ENCODE measurements at places on chromosomes 4 and X. TPM values are rescaled to one million over a fixed set of nuclear protein-coding genes. Genes with fewer than 3 reads are reported as not detected.

The HELT gene
- not detected for total RNA-seq

The CYBB gene
- not detected for total RNA-seq

The STPG2 gene
- not detected for total RNA-seq

The ALB gene
- total RNA-seq: not detected

The HNRNPD gene
- 42.8 TPM for total RNA-seq

The IL3RA gene
- total RNA-seq: not detected

The ABCG2 gene
- total RNA-seq: 12.8 TPM

The NPFFR2 gene
- total RNA-seq: not detected

The ARHGAP24 gene
- 0.67 TPM for total RNA-seq

DNA sequence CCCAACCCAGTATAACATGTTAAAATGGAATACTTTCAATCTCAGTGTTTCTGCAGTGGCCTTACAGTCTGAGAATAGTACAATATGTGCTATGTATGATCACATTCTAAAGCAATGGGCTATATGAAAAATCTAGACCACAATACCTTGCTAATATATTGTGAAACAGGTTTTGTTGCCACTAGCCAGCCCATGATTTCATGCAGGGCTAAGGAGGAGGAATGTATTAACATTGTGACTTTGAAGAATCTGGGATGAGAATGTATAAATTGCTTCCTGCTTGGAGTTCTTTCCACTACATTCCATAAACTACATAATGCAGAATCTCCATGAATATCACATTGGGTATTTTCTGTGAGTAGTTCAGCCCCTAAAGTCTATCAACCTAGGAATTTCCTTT, 935.4 kb upstream of the GRIA3 start:
- DNase-seq: no peak

- no peak for DNase-seq
These were observed 28.2 kb upstream of the CENPU start for GRCh38 chr4:184762100-184762499.

- DNase-seq: no peak
These were observed 737.7 kb downstream of the NLGN4X start for GRCh38 chrX:5490786-5491563.

GRCh38 chr4:31026256-31026655, 306.1 kb downstream of the PCDH7 start:
- DNase-seq: no peak

GRCh38 chr4:1871471-1872021, 353 bp downstream of the NSD2 start:
- no peak for DNase-seq

- DNase-seq: no peak
These were observed 15.4 kb downstream of the SORCS2 start for GRCh38 chr4:7207628-7208231.

GRCh38 chr4:145307120-145307519, 126.7 kb upstream of the OTUD4 start:
- DNase-seq: no peak

- DNase-seq: no peak
These were observed 73.1 kb downstream of the PACRGL start for GRCh38 chr4:20773144-20773997.

GRCh38 chr4:89177807-89178206, 66.5 kb downstream of the TIGD2 start:
- DNase-seq: no peak

DNA sequence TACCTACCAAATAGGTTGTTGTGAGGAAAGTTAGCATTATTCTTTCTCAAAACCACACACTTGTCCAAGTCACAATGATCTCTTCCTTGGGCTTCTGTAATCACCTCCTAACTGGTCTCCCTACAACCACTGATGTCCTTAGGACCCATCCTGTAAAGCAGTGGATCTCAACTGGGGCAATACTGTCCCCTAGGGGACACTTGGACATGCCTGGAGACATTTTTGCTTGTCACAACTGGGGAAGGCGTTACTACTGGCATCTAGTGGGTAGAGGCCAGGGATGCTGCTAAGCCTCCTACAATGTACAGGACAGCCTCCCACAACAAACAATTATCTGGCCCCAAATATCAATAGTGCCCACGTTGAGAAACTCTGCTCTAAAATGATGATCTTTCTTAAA, 118.7 kb upstream of the AP1S2 start:
- DNase-seq: peak; percentile 9

- DNase-seq: no peak
These were observed 38.4 kb upstream of the SCOC start for GRCh38 chr4:140335076-140335475.

DNA sequence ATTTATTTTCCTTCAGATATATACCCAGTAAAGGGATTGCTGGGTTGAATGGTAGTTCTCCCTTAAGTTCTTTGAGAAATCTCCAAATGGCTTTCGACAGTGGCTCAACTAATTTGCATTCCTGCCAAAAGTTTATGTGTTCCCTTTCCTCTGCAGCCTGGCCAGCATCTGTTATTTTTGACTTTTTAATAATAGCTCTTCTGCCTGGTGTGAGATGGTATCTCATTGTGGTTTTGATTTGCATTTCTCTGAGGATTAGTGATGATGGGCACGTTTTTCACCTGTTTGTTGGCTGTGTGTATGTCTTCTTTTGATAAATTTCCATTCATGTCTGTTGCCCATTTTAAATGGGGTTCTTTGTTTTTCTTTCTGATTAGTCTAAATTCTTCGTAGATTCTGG, 375.2 kb downstream of the UBE2NL start:
- no peak for DNase-seq

DNA sequence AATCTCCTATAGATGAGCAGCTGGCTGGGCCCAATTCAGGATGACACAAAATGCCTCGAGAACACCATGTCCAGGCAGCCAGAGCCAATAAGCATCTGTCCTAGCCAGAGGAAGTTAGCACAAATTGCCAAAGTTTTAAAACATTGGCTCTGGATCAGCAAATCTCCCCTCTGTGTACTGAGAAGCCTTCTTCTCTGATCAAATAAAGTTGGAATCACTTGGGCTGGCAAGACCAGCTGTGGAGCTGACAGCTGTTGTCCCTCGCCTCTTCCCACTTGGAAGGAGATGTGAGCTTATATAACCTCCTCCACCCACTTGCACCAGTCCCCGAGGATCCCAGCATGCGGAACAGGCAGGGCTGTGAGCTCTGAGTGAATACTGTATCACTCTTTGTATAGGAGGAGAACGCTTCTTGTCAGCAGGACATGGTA, 183.9 kb downstream of the OPHN1 start:
- DNase-seq: no peak

DNA sequence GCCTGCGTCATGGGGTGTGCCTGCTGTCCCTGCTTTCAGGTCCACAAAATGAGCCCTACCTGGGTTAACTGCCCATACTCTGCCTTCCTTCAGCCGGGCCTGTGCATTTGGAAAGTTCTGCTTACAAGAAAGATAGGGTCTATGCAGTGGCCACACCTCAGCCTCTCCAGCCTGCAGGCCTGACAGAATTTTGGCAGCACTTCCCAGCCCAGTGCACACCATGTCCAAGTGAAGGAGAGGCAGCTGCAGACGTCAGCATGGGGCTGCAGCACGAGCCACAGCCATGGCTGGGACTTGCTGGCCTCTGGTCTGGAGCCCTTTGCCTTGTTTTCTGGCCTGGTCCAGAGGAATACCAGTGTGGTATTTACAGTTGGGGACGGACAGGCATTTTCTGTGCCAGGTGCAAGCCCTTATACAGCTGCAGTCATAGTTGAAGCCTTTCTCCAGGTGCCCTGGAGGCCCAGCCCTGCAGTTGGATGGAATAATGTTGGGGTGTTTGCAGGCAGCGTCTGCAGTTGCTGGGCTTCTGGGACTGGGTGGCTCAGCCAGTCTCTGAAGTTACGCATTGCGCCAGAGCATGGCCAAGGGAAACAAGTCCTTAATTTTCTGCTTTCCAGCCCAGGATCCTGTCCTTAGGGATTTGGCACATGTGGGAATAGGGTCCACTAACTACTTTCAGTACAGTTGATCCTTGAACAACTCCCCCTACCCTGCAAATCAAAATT, 26.2 kb downstream of the JADE1 start:
- no peak for DNase-seq

GRCh38 chr4:40325406-40326019, 9.6 kb upstream of the CHRNA9 start:
- DNase-seq: peak; percentile 44

GRCh38 chr4:16133406-16133805, 49.6 kb upstream of the PROM1 start:
- DNase-seq: no peak

DNA sequence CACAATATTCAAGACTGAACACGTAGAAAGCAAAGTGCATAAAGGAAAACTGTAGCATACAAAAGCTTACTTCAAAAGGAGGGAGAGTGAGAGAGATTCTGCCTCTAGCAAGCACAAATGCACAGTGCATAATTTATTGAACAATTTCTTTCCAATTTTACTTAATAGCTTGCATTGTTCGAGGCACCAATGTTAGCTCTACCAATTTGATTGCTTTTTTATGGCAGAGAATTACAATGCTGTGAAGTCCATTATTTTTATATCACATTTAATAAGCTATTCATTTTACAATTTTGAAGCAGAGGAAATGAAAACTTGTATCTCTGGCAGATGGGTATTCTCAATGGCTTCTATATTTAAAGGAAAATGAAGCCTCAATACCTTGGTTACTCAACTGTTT, 331.7 kb downstream of the GPM6A start:
- DNase-seq: no peak

GRCh38 chr4:169677150-169677748, 56.9 kb downstream of the CLCN3 start:
- DNase-seq: no peak

DNA sequence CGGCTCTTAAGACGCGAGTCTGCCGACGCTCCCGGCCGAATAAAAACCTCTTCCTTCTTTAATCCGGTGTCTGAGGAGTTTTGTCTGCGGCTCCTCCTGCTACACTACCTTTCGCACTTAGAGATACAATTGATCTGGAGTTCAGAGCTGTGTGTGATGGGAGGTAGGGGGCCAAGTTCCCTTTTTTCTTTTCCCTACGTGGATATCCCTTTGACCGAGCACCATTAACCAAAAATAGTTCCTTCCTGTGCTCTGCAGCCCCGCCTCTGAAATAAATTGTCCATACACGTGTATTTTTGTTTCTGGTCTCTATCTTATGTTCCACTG, 555 bp upstream of the PGM2 start:
- DNase-seq: no peak

DNA sequence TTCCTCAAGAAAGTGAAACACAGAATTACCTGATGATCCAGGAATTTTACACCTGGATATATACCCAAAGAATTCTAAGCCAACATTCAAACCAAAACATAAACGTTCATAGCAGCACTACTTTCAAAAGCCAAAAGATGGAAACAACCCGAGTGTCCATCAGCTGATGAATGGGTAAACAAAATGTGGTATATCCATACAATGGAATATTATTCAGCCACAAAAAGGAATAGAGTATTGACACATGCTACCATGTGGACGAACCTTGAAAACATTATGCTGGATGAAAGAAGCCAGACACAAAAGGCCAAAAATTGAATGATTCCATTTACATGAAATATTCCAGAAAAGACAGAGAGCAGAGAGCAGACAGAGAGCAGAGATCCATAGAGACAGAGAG, 52.0 kb downstream of the IRF2 start:
- DNase-seq: no peak

- DNase-seq: peak; percentile 49
These were observed 581.4 kb upstream of the DIPK2B start for GRCh38 chrX:45781901-45782553.

- DNase-seq: no peak
These were observed 884 bp downstream of the RELL1 start for GRCh38 chr4:37685161-37685822.

Data from Caki2 (cell line).